ENCODE measurements at places on chromosomes 3 and 15.

- no peak for DNase-seq
These were observed 121.6 kb upstream of the LMOD3 start for GRCh38 chr3:69244039-69244438.

GRCh38 chr3:25751725-25752124 lies 31.5 kb downstream of the NGLY1 start:
- no peak for DNase-seq

GRCh38 chr3:53592862-53593261 lies 98.5 kb downstream of the CACNA1D start:
- DNase-seq: no peak

GRCh38 chr3:150635526-150635925 lies 32.4 kb downstream of the SELENOT start:
- no peak for DNase-seq

GRCh38 chr3:8886546-8886945 lies 76.7 kb downstream of the RAD18 start:
- DNase-seq: no peak

DNA sequence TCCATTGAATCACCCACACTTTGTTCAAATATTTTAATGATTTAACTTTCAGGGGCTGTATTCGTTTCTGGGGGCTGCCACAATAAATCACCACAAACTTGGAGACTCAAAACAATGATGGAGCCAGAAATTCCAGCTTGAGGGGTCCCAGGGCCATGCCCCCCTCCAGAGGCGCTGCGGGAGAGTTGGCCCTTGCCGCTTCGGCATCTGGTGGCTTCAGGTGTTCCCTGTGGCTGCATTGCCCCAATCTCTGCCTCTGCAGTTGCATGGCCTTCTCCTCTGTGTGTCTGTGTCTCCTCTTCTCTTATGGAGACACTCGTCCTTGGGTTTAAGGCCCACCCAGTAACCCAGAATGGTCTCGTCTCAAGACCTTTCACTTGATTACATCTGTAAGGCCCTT lies 144.7 kb downstream of the CHSY1 start:
- no peak for DNase-seq

GRCh38 chr3:98521897-98522543 lies 682 bp downstream of the CLDND1 start:
- no peak for DNase-seq

- peak; percentile 53 for DNase-seq
These were observed 17.9 kb downstream of the ARHGEF3 start for GRCh38 chr3:56783644-56784447.

DNA sequence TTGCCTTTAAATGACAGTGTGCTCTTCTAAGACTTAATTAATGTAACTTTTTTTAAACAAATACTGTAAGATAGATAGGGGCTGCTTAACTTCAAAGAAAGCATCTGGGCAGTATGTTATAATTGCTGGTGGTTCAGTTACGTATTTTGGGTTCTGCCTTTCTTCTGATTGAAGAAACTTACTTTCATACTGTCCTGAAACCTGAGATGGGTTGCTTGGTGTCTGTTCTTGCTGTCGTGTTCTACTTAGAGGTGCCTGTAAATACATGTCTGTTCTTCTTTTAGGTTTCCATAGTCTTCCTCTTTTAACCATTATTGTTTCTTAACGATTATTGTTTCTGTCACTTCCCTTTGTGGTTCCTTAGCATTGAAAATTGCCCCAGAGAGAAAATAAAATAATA lies 297.7 kb upstream of the CHRM5 start:
- DNase-seq: no peak

- no peak for DNase-seq
These were observed 660 bp downstream of the CCK start for GRCh38 chr3:42265059-42265991.

Data from GM12892 (cell line).